CD4-positive, alpha-beta T cell (primary cell): ENCODE measurements at places on chromosomes 2 and 18. TPM values are rescaled to one million over a fixed set of nuclear protein-coding genes. Genes with fewer than 3 reads are reported as not detected.

DNA sequence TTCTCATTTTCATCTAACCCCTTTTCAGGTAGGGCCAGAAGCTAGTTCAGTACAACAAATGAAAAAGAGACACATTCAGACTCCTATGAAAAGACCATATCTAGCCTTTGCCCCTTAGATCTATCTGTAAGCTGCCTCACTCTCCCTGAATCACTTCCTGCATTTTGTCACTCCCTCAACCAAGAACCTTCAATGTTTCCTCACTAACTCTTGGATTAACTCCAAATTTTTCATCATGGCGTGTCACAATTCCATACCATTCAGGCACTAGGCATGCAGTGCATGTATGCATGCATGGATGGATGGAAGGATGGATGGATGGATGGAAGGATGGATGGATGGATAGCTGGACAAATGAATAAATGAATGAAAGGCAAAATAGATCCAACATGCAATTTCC lies 356.9 kb downstream of the TNS1 start:
- no peak for DNase-seq

CPO gene
- not detected for total RNA-seq

AQP12B gene
- total RNA-seq: not detected

ERMN gene
- total RNA-seq: 18.0 TPM

- peak; percentile 74 for DNase-seq
These were observed 45.2 kb downstream of the PCBP1 start for GRCh38 chr2:70132244-70133126.

DNA sequence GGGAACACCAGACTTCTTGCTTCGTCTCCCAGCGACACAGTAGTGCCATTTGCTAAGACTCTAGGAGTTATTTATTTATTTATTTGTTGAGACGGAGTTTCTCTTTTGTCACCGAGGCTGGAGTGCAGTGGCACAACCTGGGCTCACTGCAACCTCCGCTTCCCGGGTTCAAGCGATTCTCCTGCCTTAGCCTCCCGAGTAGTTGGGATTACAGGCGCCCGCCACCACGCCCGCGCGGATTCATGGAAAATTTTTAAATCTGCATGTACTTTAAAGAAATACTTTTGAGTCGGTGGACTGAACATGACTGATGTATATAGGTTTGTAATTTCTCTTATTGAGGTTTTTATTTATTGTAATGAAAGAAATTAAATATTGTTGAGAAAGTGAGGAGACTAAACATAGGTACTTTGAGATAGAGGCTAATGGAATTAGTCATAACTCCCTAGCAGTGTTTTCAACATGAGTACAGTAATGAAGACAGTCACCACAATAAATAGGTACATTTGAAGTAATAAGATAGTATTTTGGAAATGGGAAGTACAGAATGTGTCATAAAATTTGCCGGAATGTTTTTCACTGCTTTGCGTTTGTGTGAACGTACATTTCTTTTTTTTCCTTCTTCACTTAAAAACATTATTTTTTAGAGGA lies 983 bp downstream of the MTX2 start:
- no peak for DNase-seq

MOGAT1 gene
- not detected for total RNA-seq

DNA sequence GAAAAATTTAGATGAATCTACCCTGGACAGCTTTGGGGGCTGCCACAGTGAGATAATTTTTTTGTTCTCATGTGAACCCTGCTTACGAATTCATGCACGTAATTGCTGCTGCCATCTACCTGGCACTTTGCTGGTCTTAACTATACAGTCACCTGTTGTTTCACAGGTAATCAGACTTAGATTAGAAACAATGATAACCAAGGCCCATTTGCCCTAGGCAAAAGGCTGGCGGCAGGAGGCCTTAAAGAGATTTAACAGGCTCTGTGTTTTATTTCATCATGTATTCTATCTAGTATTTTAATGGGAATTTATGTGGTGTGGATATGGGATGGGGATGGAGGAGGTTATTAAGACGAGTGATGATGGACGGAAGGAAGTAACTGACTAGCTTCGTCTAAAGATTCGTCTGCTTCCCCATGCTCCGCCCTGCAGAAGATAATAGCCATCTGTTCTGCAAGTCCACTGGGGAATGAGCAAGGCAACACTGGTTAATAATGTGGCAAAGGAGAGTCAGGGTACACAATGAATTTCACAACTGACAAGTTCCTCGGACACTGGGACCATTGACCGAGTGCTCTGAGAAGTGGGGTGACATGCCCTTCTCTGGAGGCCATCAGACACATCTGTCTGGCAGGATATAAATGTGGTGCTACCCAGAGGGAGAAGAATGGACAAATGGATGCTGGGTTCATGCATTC lies 291.8 kb upstream of the TNP1 start:
- no peak for DNase-seq

DNA sequence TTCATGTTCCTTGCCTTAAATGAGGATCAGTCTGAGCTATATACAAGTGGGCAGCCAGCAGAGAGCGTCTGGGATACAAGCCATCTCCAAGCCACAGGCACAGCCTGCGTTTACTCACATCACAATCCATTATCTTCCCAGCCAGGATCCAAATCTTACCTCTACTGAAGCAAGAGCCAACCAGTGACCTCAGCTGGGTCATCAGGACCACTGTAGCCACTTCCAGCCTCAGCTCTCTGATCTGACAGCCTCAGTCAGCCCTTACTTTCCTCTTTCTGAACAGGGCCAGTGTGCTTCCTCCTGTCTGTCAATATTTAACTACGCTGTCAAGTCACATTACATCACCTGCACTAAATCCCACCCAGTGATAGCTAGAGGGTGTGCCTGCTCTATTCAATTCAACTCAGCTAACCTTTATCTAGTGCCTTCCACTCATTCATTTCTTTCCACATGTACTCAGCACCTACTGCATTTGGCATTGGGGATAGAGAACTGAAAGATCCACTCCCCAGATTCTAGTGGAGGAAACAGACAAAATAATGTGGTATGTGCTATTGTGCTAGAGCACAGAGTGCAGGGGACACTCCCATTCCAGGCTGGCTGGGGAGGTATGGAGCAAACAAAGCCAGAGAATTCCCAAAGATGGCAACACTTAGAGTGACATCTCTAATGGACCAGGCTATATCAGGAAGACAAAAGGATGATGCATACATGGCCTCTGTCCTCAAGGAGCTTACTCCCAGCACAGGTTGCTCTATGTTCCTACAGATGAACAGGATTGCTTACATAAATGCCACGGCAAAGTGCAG lies 146.5 kb downstream of the NCKAP5 start:
- no peak for DNase-seq

ACADL gene
- not detected for total RNA-seq

RESP18 gene
- total RNA-seq: not detected

PAX3 gene
- not detected for total RNA-seq

DNA sequence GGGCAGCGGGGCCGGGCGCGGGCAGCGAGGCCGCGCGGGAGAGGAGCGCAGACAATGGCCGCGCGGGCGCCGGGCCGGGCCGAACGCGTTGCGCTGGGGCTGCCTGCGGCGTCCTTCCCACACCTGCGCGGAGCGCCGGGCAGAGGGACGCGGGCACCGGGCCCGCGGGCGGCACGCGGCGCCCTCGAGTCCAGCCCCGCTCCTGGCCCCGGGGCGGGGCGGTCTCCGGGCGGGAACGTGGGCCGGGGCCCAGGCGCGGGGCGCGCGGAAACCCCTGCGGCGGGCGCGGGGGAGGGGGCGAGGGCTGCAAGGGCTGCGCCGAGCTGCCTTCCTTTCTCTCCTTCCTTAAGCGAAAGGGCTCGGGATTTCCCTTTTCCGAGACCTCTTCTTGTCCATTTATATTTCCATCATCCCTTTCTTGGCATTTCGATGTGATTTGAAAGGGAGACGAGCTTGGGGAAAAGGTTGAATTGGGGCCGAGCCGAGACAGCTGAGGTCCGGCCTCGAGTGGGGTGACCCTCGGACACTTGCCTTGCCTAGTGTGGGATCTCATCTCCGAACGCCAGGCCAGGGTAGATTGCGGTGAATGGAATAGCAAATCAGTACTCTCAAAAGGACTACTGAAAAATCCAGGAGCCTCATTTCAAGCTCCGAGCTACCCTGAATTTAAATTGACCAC lies 676 bp downstream of the KLHL23 start:
- no peak for DNase-seq

DNA sequence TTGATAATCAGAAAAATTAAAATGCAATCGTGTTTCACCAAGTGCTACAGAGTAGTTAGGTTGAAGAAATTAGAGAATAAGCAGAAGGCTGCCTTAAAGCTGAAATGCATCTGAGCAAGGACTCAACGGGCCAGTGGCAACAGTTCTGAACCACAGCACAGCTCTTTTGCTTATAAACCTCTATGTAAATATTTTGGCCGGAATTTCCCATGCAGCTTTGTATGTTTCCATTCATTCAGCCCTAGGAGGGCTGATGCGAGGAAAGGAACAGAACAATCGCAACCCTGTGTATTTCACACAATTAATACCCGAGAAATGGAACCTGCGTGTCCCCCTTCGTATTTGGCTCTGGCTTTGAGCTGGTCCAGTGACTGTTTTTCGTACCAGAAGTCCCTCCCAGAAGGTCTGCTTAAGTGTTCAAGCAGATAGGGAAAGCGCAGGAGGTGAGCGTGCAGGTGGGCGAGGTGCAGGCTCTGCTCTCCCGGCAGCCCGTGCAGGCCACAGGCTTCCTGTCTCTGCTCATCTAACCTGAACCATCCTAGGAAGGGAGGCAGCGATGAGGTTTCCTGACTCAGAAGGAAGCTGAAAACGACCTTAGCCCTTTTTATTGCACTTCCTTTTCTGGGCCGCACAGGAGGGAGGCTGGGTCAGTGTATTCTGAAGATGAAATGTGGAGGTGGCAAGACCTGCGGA lies 67.3 kb downstream of the ASB1 start:
- DNase-seq: no peak

DNA sequence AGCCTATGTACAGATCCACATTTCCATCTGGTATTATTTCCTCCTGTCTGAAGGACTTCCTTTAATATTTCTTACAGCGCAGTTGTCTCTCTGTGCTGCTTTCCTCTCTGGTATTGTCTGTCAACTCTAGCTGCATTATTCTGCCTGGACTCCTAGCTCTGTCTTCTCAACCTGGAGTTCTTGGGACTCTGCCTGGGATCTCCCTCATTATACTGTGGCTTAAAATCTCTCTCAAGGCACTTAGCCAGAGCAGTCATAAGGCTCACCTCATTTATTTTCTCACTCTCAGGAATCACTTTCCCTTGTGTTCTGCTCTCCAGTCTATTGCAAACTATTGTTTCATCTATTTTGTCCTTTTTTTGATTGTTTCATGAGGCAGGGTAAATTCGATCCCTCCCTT lies 850.4 kb downstream of the ERBB4 start:
- DNase-seq: no peak

DNA sequence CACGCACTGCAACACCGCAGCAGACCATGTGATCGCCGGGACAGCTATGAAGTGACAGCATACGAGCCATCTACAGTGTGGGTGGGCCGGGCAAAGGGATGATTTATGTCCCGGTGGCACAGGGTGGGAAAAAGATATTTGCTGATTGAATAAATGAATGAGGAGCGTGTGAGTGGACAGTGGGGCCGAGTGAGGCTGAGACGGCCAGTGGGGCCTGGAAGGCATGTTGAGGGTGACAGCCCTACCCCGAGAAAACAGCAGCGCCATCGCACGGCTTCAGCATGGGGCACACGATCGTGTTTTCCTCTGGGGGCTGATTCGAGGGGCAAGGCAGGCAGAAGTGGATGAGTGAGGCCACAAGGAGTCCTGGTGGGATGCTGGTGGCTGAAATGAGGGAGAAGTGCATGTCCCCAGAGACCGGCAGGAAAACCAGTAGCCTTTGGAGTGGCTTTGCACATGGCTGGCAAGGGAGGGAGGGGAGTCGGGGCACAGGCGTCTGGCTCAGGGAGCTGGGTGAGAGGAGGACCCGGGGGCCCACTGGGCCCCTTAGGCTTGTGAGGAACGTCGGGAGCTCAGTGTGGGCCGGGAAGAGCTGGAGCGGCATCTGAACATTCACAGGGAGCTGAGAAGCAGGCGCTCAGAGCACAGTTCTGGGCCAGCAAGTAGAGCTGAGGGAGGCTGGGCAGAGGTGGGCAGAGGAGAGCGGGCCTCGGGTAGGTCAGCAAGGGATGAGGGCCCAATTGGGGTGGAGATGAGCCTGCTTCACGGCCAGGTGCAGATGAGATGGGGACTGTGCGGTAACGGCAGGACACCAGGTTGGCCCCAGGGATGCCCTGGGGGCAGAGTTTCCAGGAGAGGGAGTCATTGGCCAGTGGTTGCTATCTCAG lies 32.1 kb upstream of the MAL start:
- no peak for DNase-seq

- no peak for DNase-seq
These were observed 1.5 kb downstream of the GPC1 start for GRCh38 chr2:240436683-240437550.

GRCh38 chr2:3603536-3604206 lies 8.8 kb downstream of the COLEC11 start:
- peak; percentile 3 for DNase-seq

DNA sequence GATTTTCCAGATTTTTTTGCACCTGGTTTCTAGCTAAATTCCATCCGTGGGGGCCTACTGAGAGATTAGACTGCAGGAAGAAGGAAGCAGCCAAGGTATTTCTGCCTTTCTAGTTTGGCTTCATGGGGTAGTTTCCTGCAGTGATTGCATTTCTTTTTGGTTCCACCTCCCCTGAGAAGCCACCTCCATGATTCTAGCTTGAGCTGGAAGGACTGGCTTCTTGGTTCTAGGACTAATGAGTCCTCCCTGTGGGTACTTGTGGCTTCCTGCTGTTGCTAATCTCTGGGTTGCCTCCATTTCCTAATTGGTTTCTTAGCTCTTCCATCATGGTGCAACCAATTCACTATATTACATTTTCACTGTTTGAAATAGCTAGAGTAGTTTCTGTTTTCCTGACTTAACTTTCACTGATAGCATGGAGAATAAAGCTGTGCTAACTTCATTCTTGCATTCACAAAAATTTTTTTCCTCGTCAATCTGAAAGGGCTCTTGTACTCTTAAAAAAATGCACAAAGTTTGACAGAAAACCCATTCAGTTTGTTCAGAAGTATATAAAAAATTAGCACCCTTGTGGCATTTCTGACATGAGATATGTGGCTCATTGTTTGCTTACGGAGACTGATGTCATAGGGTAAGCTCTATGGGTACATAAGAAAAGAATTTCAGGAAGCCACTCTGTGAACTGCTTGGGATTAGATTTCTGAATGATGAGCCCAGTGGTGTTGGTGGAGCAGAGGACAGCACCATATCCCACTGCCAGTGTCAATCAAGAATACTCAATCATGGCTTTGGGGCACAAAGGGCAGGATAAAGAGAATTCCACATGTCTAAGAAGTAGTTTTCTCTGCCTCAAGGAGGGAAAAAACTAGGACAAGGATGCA lies 242.8 kb upstream of the RBMS1 start:
- no peak for DNase-seq
